ENCODE measurements at places on chromosomes 2 and 18.

DNA sequence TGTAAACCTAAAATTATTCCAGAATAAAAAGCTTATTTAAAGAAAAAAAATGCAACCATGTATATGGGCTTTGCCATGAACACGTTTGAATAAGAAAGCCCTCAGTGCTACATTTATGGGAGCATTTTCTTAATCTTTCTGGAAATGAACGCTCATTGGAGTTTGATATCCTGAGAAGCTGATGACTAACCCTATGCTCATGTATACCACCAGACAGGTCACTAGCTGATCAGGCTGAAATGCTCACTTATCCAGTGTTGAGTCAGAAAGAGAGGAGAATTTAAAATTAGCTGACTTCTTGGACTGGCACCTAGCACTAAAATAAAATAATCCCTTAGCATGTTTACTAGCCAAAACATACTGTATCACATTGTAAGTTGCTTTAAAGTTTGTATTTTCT, 254.9 kb upstream of the SIX3 start:
- DNase-seq: no peak

GRCh38 chr2:213150315-213151097, 906 bp downstream of the IKZF2 start:
- DNase-seq: peak; percentile 27

DNA sequence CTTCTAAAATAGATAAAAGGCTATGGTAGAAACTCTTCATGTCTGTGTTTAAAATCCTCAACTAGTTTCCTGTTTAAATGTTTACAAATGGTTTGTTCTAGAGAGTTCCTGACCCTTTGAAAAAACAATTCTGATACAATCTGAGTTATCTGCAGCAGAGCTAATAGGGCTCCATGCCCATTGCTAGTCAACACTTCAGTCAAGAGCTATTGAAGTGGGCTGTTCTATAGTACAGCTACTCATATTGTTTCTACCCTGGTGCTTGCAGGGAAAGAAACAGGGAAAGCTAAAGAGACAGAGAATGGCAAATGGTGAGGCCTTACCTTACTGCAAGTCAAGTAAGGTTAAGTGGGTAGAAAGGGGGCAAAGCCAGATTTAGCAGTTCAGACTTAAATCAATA, 112.3 kb upstream of the CAVIN2 start:
- no peak for DNase-seq

DNA sequence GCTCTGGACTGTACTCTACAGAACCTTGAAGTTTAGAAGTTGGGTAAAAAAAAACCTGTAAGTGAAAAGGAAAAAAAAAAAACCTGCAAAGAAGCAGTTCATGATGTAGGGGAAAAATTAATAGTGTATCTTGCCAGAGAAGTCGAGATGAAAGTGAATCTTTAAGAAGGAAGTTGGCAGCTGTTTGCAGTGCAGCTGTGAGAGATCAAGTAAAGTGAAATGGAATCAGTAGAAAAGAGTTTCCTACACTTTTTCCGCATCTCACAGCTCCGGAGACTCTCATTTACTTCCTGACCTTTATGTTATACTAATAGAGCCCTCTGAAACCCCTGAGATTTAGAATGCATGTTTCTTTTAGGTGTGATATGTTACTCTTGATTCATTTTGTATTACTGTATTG, 19.2 kb downstream of the RNMT start:
- DNase-seq: no peak

GRCh38 chr18:37967261-37967660, 401.7 kb upstream of the CELF4 start:
- DNase-seq: no peak

GRCh38 chr2:43265421-43265820, 39.0 kb upstream of the ZFP36L2 start:
- DNase-seq: no peak

- DNase-seq: peak; percentile 12
Observed at GRCh38 chr2:33583194-33583938, 15.7 kb downstream of the FAM98A start.

DNA sequence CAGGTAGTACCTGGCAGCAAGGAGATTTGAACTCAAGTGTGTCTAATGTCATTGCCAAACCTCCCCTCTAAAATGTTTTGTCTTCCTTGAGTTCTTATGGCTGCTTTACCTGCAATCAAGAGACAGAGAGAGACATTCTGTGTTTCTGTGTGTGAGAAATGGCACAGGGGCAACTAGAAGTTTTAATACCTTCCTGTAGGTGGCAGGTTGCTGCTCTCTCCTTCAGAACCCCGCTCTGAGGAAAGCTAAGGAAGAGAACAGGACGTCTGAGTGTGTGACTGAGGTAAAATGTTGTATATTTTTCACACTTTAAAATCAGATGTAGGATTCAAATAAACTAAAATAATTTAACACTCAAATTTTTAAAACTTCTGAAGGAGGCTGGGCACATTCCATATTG, 19.2 kb downstream of the DTNA start:
- no peak for DNase-seq

All from neuronal stem cell (in vitro differentiated cells).